RWPE2 (cell line): ENCODE measurements at places on chromosomes 7 and 10.

- H3K4me3 ChIP-seq, result no peak overlapping the region
- DNase-seq, result no peak
Observed at GRCh38 chr10:82335831-82336230, 460.8 kb downstream of the NRG3 start.

- no peak overlapping the region for H3K27ac ChIP-seq
- H3K4me1 ChIP-seq, result peaks cover 32% of the 10 kb centered on the region
- no peak overlapping the region for H3K4me3 ChIP-seq
- DNase-seq, result no peak
- H3K27me3 ChIP-seq, result no peaks in the 10 kb centered on the region
Observed at GRCh38 chr10:119250641-119251314, 43.4 kb downstream of the GRK5 start.

DNA sequence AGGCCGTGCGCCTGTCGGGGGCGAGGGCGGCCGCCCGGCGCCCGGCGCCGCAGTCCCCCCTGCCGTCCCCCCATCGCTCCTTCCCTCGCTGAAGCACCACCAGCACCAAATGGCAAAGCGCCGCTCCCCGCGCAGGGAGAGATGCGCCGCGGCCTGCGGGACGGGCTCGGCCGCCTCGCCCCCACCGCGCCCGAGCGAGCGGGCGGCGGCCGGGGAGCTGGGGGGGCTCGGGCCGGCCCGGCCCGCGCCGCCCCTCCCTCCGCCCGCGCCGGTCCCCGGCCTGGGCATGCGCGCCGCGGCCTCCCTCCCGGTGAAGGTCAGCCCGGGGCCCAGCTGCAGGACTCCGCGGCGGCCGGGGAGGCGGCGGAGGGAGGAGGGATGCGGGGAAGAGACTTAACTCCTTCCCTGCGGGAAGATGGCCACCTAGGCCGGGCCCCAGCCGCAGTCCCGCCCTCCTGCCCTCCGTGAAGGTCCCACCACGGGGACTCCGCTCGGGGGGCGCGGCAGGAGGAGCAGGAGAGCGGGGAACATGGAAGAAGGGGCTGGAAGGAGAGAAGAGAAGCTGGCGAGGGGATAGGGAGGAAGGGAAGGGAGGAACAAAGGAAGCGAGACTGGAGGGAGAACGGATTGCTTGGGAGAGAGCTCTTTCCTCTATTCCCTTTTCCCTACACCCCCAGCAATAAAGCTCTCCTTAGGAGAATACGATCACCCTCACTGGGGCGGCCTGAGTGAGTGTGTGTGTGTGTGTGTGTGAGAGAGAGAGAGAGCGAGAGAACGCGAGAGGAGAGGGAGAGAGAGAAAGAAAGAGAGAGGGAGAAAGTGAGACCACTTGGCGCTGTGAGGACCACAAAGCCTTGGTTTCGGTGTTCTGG lies 3.4 kb upstream of the SMARCD3 start:
- H3K36me3 ChIP-seq, result no peaks in the 10 kb centered on the region
- H3K27ac ChIP-seq, result no peak overlapping the region
- H3K27me3 ChIP-seq, result no peaks in the 10 kb centered on the region
- peak; percentile 54 for DNase-seq
- H3K4me1 ChIP-seq, result no peaks in the 10 kb centered on the region

- no peaks in the 10 kb centered on the region for H3K27me3 ChIP-seq
- DNase-seq, result no peak
- H3K36me3 ChIP-seq, result peaks cover 92% of the 10 kb centered on the region
- H3K4me3 ChIP-seq, result no peak overlapping the region
- no peak overlapping the region for H3K27ac ChIP-seq
- H3K4me1 ChIP-seq, result peaks cover 14% of the 10 kb centered on the region
Observed at GRCh38 chr7:99047526-99048077, 96.3 kb downstream of the SMURF1 start.

DNA sequence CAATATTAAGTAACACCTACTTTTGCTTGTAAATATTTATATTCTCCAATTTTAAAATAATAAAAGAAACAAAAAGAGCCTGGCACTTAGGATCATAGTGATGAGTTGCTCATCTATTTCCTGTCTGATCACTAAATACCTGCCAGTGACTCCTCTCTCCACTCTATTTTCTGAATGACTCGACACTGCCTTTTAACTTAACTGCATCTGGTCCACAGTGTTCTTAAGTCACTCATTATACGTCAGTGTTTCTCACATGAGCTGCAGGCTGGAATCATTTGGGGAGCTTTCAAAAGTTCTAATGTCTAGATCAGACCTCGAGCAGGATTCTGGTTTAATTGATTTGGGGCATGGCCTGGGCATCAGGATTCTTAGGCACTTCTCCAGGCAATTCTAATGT lies 78.0 kb upstream of the AGBL3 start:
- peak overlapping the region; percentile 39 for H3K27ac ChIP-seq
- peaks cover 16% of the 10 kb centered on the region for H3K4me1 ChIP-seq
- no peaks in the 10 kb centered on the region for H3K27me3 ChIP-seq

DNA sequence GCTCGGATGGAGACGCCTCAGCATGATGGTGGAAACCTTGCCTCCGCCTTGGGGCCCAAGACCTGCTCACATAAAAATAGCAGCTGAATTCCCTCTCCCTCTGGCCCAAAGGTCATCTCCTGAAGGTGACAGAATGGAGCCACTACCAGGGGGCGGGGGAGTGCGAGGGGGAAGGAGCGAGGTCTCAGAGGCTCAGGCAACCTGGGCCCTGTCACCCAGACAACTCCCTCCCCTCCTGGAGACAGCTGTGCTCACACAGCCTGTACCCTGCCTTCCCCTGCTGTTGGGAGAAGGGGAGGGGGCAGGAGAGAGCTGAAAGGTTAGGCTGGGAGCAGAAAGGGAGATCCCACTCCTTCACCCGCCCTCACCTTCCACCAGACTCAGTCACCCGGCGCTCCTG lies 173.0 kb upstream of the RHEB start:
- no peaks in the 10 kb centered on the region for H3K36me3 ChIP-seq
- H3K4me1 ChIP-seq, result peaks cover 39% of the 10 kb centered on the region
- no peak for DNase-seq
- H3K27ac ChIP-seq, result no peak overlapping the region
- no peak overlapping the region for H3K4me3 ChIP-seq

GRCh38 chr10:121309164-121309563 lies 289.1 kb downstream of the FGFR2 start:
- no peak for DNase-seq
- no peak overlapping the region for H3K4me3 ChIP-seq
- H3K27me3 ChIP-seq, result no peaks in the 10 kb centered on the region
- H3K4me1 ChIP-seq, result peaks cover 14% of the 10 kb centered on the region
- no peaks in the 10 kb centered on the region for H3K36me3 ChIP-seq

- DNase-seq, result no peak
- no peaks in the 10 kb centered on the region for H3K36me3 ChIP-seq
- no peak overlapping the region for H3K27ac ChIP-seq
- H3K27me3 ChIP-seq, result no peaks in the 10 kb centered on the region
- peaks cover 17% of the 10 kb centered on the region for H3K4me1 ChIP-seq
Observed at GRCh38 chr7:143975617-143976016, 21.0 kb downstream of the OR2F1 start.

DNA sequence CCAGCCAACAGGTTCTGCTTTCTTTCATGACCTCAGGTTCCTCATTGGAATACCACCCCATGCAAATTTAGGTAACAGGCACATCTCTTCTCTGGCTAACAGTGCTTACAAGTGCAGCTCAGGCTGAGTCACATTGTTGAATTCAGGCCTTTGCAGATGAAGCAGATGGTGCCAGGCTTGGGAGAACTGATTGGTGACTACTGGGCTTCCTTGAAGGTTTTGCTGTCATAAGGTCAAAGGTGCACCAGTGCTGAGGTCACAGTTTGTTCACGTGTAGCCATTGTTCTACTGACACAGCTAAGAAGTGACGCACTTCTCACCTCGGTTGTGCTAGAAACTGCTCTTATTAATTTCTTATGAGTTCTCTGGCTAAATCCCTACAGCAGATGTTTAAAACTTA lies 128.6 kb upstream of the BMPER start:
- no peak for DNase-seq
- peaks cover 3% of the 10 kb centered on the region for H3K4me1 ChIP-seq
- H3K27ac ChIP-seq, result no peak overlapping the region
- no peaks in the 10 kb centered on the region for H3K36me3 ChIP-seq
- H3K4me3 ChIP-seq, result no peak overlapping the region

DNA sequence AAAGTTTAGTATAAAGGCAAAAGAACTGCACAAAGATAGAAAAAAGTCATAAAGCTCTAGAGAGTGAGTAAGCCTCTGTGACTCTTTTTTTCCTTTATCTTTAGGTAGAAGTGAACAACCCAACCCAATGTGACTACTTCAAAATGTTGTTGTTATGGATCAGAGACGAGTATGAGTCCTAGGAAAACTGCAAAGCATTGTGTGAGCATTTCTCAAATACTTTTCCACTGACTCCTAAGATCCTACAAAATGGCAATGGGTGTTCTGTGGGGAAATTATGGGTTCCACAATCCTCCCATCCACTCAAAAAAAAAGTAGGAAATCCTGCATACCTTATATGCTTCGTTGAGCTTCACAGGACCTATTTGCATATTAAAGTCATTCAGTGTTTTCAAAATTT lies 177.1 kb downstream of the DGKI start:
- H3K36me3 ChIP-seq, result no peaks in the 10 kb centered on the region
- H3K4me1 ChIP-seq, result peaks cover 25% of the 10 kb centered on the region
- H3K4me3 ChIP-seq, result no peak overlapping the region
- no peaks in the 10 kb centered on the region for H3K27me3 ChIP-seq

- DNase-seq, result no peak
- H3K4me3 ChIP-seq, result no peak overlapping the region
- no peaks in the 10 kb centered on the region for H3K4me1 ChIP-seq
- H3K27me3 ChIP-seq, result no peaks in the 10 kb centered on the region
- H3K27ac ChIP-seq, result no peak overlapping the region
Observed at GRCh38 chr10:99569961-99570360, 37.2 kb downstream of the NKX2-3 start.

GRCh38 chr10:62381385-62382102 lies 7.4 kb downstream of the ZNF365 start:
- H3K27ac ChIP-seq, result peak overlapping the region; percentile 97
- peaks cover 58% of the 10 kb centered on the region for H3K4me1 ChIP-seq
- DNase-seq, result no peak
- H3K36me3 ChIP-seq, result no peaks in the 10 kb centered on the region
- H3K4me3 ChIP-seq, result no peak overlapping the region

DNA sequence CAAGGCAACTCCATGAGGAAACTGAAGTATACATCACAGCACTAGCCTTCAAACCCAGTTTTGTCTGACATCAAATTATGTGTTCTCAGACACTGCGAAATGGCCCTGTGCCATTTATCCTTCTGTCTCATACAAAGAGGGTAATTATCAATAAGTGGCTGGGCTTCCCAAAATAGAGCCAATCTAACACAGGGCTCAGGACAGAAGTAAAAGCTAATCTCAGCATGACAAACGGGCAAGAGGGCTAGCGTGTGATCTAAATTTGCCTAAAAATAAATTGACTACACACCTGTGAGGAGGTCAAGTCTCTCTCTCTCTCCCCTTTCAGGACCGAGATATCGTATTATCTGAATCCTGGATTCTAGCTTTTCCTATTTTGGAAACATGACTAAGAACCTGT lies 67.2 kb downstream of the DGKB start:
- no peak for DNase-seq
- H3K4me1 ChIP-seq, result no peaks in the 10 kb centered on the region
- H3K27me3 ChIP-seq, result no peaks in the 10 kb centered on the region
- no peaks in the 10 kb centered on the region for H3K36me3 ChIP-seq

DNA sequence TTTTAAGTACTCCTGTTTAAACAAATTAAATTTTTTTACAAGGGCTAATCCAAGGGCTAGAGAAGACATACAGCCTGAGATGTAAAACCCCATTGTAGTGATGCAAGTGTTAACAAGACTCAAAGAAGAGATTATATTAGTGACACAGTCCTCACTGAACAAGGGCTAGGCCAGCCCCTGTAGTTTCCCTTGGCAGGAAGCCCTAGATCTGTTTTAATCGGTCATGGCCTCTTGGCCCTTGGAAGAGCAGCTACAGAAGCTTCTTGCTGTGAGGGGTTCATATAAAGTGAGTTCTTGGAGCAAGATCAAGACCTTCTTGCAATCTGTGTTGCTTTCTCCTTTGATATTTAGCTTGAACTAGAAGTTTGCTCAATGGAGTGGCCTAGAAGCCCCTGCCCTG lies 1339.4 kb downstream of the XPNPEP1 start:
- no peak overlapping the region for H3K4me3 ChIP-seq
- H3K27ac ChIP-seq, result no peak overlapping the region
- DNase-seq, result no peak

GRCh38 chr10:124242365-124242764 lies 149.0 kb upstream of the CHST15 start:
- H3K4me3 ChIP-seq, result no peak overlapping the region
- DNase-seq, result no peak
- no peak overlapping the region for H3K27ac ChIP-seq
- H3K4me1 ChIP-seq, result peaks cover 4% of the 10 kb centered on the region
- H3K36me3 ChIP-seq, result no peaks in the 10 kb centered on the region

GRCh38 chr10:44929356-44930255 lies 18.5 kb downstream of the TMEM72 start:
- H3K4me3 ChIP-seq, result no peak overlapping the region
- H3K4me1 ChIP-seq, result no peaks in the 10 kb centered on the region
- no peaks in the 10 kb centered on the region for H3K36me3 ChIP-seq
- no peak for DNase-seq

GRCh38 chr7:14293434-14293833 lies 304.0 kb upstream of the ETV1 start:
- no peak overlapping the region for H3K27ac ChIP-seq
- no peaks in the 10 kb centered on the region for H3K36me3 ChIP-seq
- no peak overlapping the region for H3K4me3 ChIP-seq
- DNase-seq, result no peak
- no peaks in the 10 kb centered on the region for H3K27me3 ChIP-seq

GRCh38 chr7:38781991-38782390 lies 127.0 kb downstream of the VPS41 start:
- H3K36me3 ChIP-seq, result no peaks in the 10 kb centered on the region
- H3K27me3 ChIP-seq, result no peaks in the 10 kb centered on the region
- H3K4me1 ChIP-seq, result no peaks in the 10 kb centered on the region
- DNase-seq, result no peak
- no peak overlapping the region for H3K4me3 ChIP-seq

DNA sequence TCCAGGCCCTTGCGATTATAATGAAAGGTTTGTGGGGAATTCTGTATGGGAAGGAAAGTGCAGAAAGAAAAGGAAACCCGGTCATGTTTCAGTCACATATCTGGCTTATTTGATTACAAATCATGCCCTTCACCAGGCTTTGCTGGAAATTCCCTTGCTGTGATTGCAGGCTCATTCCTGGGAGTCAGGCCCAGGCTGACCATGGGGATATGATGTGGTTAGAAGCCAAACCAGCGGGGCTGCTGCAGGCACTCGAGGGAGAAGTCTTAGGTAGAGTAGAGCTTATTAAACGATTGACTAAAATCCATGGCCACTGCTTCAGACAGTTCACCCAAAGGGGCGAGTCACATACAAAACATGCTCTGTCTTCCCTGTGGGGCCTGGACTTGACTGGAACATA lies 16.2 kb downstream of the PKD1L1 start:
- H3K36me3 ChIP-seq, result no peaks in the 10 kb centered on the region
- H3K4me3 ChIP-seq, result no peak overlapping the region
- H3K27ac ChIP-seq, result no peak overlapping the region
